Stimulated activated CD4-positive, alpha-beta T cell treated with anti-CD3 and anti-CD28 coated beads, Interleukin-4, amount 100 ng/mL, for 1 hour (primary cell): ENCODE measurements at places on chromosomes 6 and 20.

DNA sequence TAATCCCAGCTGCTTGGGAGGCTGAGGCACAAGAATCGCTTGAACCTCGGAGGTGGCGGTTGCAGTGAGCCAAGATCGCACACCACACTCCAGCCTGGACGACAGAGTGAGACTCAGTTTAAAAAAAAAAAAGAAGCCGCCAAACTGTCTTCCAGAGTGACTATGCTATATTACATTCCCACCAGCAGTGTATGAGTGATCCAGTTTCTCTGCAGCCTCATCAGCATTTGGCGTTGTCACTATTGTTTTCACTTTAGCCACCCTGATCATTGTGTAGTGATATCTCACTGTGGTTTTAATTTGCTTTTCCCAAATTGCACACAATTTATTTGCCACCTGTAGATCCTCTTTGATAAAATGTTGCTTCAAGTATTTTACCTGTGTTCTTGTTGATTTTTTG, 6.0 kb upstream of the AKAP12 start:
- DNase-seq: no peak

DNA sequence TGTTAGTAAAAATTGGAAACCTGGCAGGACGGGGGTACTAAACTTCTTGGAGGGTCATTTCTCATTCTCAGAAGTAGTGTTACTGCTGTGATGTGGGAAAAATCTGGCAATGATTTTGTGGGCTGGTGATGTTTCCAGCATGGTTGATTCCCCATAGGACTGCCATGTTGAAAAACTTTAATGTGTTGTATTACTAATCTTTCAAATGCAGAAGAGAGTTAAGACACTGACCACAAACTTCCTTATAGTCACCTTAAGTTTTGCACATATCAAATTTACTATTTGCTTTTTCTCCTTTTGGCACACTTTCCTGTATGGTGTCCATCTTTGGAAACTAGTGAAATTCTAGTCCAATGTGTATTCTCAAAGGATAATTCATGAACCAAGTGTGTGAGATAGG, 236.2 kb upstream of the TAB2 start:
- DNase-seq: no peak

DNA sequence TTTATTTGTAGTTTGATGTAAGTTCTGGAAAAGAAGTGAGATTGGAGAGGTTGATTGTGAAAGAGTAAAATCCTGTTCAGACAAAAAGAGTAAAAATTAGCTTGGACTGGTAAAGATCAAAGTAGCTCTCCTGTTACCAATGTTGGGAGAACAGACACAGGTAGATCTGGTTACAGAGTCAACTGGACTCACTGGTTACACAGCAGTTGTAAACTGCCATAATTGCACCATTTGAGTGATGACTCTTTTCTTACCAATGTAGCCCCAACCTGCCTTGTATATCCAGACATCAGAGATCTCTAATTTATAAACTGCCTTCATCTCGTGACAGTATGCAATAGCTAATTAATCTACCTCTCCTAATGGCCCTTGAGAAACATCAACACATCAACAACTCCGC, 165.6 kb upstream of the PRSS16 start:
- DNase-seq: no peak

- no peak for DNase-seq
Observed at GRCh38 chr20:1392443-1392692, 486 bp downstream of the FKBP1A start.

DNA sequence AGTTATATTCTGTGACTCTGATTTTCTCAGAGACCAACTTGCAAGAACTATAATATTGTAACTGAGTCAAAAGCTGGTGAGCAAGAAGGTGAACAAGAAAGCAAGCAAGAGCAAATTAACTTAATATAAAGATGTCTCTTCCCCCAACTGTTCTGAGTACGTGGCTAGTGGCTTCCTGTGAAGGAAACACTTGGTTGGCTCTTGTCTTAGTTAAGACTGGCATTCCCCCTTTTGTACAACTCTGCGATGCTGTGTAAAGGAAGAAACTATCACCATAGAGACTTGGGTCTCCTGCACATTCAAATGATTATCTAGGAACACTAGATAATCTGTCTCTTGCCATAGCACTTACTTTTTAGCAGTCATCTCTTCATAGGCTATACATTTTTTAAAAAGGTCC, 47.3 kb upstream of the TNFAIP3 start:
- no peak for DNase-seq

GRCh38 chr6:101986476-101986875, 593.0 kb downstream of the GRIK2 start:
- DNase-seq: no peak

GRCh38 chr6:35581633-35582032, 68.9 kb upstream of the TULP1 start:
- DNase-seq: no peak

DNA sequence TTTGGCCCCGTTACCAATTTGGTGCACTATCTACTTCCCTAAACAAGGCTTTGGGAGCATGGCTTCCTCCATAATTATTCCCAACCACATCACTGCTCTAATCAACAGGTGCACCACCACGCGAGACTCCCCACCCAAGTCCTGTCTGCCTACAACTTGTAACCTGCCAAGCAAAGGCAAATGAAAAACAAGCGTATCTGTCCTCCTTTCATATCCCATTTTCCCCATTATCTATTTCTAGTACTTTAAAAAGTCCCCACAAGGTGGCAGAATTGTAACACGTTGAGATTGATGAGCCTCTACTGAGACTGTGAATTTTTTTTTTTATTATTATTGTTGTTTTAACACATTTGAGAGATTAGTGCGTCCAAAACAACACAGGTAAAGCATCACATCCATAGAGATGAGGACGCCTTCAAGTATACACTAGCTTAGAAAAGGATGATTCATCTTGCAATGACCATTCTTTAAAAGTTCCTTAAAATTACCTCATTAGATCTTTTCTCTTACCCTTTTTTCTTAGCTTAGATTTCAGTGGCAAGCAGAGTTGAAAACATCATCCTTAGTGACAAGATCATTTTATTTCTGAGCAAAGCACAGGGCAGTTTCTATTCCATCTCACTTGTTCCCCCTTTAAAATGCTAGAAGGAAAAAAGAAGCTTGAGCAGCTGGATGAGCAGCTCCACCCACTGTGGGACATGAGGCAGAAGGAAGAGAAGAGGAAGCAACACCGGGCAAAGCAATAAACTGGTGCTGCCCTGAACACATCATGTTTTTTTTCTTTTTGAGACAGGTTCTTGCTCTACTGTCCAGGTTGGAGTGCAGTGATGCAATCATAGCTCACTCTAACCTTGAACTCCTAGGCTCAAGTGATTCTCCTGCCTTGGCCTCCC, 210.8 kb downstream of the ARHGAP18 start:
- DNase-seq: no peak

DNA sequence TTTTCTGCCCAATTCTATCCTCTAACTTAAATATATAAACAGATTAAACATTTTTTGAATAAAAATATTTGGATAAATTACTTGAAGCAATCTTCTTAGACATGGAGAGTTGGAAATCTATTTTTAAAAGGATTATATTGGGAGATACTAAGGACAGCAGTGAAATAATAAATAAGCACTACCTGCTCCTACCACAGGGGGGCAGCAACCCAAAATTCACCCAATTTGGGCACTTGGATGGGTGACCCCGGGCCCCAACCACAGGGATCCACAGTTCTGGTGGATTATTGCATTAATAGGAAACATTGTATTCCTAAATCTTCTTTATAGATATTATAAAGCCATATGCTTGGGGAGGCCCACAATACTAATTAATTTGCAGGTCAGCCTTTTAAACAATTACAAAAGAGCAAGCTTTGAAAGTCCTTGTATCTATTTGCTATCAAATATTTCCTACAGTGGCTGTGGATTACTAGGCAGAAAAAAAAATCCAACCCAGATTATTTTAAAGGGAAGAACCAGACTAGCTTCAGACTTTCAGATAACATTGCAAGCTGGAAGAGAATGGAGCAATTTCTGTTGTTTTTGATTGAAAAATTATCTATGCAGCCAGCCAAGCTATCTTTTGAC, 66.4 kb upstream of the PDE10A start:
- DNase-seq: peak; percentile 8
